ENCODE measurements at places on chromosomes 12 and 14.
A peak's percentile ranks its signal among the peaks of the same experiment; 100 is the strongest.

- H3K36me3 ChIP-seq, result no peaks in the 10 kb centered on the region
- H3K4me1 ChIP-seq, result no peaks in the 10 kb centered on the region
- H3K4me3 ChIP-seq, result no peak overlapping the region
- no peaks in the 10 kb centered on the region for H3K27me3 ChIP-seq
- no peak for DNase-seq
- no peak overlapping the region for H3K27ac ChIP-seq
Measured at GRCh38 chr14:93811676-93812075, 23.4 kb upstream of the PRIMA1 start.

- no peak for DNase-seq
- no peak overlapping the region for H3K27ac ChIP-seq
- H3K4me1 ChIP-seq, result peaks cover 42% of the 10 kb centered on the region
- H3K4me3 ChIP-seq, result no peak overlapping the region
- H3K27me3 ChIP-seq, result no peaks in the 10 kb centered on the region
Measured at GRCh38 chr14:68969278-68970033, 9.6 kb downstream of the ACTN1 start.

- H3K27ac ChIP-seq, result no peak overlapping the region
- H3K4me1 ChIP-seq, result no peaks in the 10 kb centered on the region
- no peaks in the 10 kb centered on the region for H3K27me3 ChIP-seq
- no peak for DNase-seq
- H3K36me3 ChIP-seq, result no peaks in the 10 kb centered on the region
- no peak overlapping the region for H3K4me3 ChIP-seq
Measured at GRCh38 chr12:32765906-32766305, 10.2 kb upstream of the YARS2 start.

- peak overlapping the region; percentile 71 for H3K27ac ChIP-seq
- peaks cover 15% of the 10 kb centered on the region for H3K4me1 ChIP-seq
- H3K27me3 ChIP-seq, result no peaks in the 10 kb centered on the region
- no peaks in the 10 kb centered on the region for H3K36me3 ChIP-seq
- H3K4me3 ChIP-seq, result peak overlapping the region; percentile 6
Measured at GRCh38 chr14:74945852-74946658, 9.3 kb downstream of the PGF start.

GRCh38 chr12:110105986-110106385 lies 18.2 kb upstream of the IFT81 start:
- H3K36me3 ChIP-seq, result no peaks in the 10 kb centered on the region
- no peak overlapping the region for H3K4me3 ChIP-seq
- H3K27ac ChIP-seq, result no peak overlapping the region
- H3K27me3 ChIP-seq, result no peaks in the 10 kb centered on the region
- H3K4me1 ChIP-seq, result peaks cover 26% of the 10 kb centered on the region
